Activated CD4-positive, alpha-beta T cell treated with anti-CD3 and anti-CD28 coated beads, Interleukin-2, amount 50 U/mL, for 24 hours (primary cell): ENCODE measurements at places on chromosomes 4 and X.

DNA sequence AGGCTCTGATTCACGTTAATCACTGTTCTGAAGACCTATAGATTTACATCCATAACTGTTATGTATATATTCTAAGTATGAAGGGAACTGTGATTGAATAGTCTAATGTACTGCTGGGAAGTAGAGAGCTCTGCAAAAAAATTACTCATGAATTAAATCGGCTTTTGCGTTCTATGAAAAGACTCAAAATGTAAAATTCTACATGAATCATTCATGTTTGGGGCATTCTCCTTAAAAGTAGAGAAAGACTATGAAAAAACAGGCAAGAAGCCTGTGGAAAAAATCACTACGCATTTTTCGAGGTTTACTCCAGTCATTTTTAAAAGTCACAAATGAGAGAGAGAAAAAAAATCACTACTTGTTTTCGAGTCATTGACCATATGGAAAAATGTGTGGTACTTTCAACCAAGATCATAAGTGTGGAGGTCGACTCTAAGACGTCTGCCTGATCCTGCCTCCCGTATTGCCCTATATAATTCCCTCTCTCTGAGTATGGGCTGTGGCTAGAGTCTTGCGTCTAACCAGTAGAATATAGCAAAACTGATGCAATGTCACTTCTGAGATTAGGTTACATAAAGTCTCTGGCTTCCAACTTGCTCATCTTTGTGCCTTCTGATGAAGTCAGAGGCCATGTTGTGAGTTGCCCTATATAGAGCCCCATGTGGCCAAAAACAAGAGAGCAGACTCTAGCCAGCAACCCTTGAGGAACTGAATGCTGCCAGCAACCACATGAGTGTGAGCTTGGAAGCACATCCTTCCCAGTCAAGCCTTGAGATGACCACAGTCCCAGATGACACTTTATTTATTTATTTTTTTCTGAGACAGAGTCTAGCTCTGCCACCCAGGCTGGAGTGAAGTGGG lies 32.1 kb upstream of the VEGFD start:
- DNase-seq: no peak

DNA sequence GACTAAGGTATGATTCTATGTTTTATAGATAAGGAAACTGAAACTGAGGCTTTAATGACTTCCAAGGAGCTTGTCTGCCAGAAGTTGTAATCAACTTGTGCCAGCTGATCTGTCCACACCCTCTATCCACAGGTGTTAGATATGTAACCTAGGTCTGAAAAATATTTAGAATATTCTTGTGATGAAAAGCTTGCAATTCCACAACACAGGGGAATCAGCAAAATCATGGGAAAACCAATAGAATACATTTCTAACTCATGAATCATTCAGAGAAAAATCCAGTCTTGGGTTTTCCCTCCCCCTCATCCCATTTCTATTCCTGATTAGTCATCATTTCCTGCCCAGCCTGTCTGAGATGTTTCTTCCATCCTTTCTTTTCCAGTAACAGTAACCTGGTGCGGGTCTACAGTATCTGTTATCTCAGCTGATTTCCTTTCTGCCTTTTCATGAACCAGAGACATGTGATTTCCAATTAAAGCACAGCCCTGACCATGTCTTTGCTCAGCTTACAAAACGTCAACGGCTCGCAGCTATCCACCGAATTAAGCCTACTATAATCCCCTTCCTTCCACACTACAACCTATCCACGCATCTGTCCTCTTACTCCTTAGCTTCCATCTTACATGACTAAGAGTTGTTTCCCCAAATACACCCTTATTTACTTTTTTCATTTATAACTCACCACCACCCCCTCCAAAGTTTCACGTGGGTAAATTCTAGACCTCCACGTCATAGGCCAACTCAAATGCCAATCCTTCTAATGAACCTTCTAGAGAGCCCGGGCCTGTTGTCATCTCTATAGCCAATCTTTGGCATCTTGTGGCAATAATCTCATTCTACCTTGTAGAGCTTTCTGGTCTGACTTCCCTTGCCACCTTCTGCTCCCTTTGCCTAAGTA lies 961 bp upstream of the NOCT start:
- no peak for DNase-seq

- DNase-seq: no peak
Observed at GRCh38 chr4:29113960-29114359, 1606.2 kb upstream of the PCDH7 start.

- no peak for DNase-seq
Observed at GRCh38 chrX:119145241-119145653, 17.6 kb upstream of the KIAA1210 start.

GRCh38 chrX:106899841-106900240 lies 3.3 kb downstream of the RIPPLY1 start:
- DNase-seq: no peak

- DNase-seq: no peak
Observed at GRCh38 chr4:75516144-75516543, 1.9 kb downstream of the THAP6 start.

DNA sequence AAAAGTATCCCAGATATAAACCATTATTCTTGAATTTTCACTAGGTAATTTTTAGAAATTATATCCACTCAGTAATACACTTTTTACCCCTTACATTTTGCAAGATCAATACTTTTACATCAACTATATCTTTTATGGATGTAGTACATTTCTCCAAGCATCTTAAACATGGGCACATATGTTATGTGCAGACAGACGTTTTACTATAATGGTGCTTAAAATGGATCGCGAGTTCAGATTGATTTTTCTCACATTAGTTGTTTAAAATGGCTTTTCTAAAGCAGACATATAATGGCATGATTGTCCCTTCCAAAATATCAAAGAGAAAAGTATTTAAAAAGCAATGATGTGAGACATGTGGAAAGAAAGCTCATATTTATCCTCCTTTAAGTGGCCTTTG lies 786.1 kb downstream of the PDHA2 start:
- no peak for DNase-seq

- no peak for DNase-seq
Observed at GRCh38 chr4:54320826-54321685, 92.0 kb downstream of the PDGFRA start.

GRCh38 chr4:3262208-3263052 lies 13.5 kb downstream of the MSANTD1 start:
- no peak for DNase-seq

- DNase-seq: no peak
Observed at GRCh38 chr4:38567457-38567856, 96.5 kb upstream of the KLF3 start.

- DNase-seq: no peak
Observed at GRCh38 chr4:67549123-67549522, 3.8 kb upstream of the CENPC start.

GRCh38 chrX:34849371-34849770 lies 93.2 kb upstream of the FAM47B start:
- DNase-seq: no peak

GRCh38 chr4:148951346-148951745 lies 509.1 kb upstream of the NR3C2 start:
- no peak for DNase-seq

DNA sequence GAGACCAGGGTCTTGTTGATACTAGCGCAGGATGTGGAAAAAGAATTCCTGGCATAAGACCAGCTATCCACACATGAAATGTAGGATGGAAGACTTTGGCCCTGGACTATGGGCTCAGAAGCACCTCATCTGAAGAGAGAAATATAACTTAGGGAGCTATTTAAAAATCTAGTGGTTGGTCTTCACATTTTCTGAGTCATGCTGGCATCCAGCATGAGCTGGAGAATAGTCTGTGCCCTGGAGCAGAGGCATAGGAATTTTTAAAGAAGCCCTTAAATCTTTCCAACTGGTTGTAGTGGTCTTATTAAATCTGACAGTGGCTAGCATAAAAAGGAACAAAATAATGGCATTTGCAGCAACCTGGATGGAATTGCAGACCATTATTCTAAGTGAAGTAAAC lies 86.3 kb downstream of the SMARCA5 start:
- DNase-seq: no peak

- DNase-seq: no peak
Observed at GRCh38 chrX:136204571-136204970, 46.6 kb downstream of the MAP7D3 start.

- DNase-seq: no peak
Observed at GRCh38 chrX:12142661-12143060, 4.4 kb downstream of the FRMPD4 start.

- DNase-seq: no peak
Observed at GRCh38 chr4:168648929-168649328, 152.1 kb downstream of the PALLD start.

DNA sequence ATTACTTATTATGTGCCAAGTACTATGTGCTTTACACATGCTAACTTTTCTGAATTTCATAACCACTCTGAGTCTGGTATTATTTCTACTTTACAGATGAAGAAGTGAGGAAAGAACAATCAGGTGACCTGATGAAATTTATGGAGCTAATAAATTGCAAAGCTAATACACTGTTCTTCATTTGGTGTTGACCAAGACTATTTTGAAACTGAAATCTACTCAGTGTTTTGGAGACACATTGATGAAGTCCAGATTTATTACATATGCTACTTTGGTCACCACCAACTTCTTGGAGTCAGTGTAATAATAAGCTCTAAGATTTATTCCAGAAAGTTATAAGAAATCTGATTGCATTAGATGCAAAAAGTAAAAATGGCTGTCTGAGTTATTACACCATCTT lies 637.9 kb downstream of the FAT4 start:
- DNase-seq: no peak

- no peak for DNase-seq
Observed at GRCh38 chrX:104118765-104119164, 6.4 kb downstream of the ZCCHC18 start.

GRCh38 chr4:153141238-153141637 lies 63.0 kb upstream of the TRIM2 start:
- DNase-seq: no peak

GRCh38 chr4:76441881-76442280 lies 6.9 kb downstream of the SHROOM3 start:
- DNase-seq: no peak

DNA sequence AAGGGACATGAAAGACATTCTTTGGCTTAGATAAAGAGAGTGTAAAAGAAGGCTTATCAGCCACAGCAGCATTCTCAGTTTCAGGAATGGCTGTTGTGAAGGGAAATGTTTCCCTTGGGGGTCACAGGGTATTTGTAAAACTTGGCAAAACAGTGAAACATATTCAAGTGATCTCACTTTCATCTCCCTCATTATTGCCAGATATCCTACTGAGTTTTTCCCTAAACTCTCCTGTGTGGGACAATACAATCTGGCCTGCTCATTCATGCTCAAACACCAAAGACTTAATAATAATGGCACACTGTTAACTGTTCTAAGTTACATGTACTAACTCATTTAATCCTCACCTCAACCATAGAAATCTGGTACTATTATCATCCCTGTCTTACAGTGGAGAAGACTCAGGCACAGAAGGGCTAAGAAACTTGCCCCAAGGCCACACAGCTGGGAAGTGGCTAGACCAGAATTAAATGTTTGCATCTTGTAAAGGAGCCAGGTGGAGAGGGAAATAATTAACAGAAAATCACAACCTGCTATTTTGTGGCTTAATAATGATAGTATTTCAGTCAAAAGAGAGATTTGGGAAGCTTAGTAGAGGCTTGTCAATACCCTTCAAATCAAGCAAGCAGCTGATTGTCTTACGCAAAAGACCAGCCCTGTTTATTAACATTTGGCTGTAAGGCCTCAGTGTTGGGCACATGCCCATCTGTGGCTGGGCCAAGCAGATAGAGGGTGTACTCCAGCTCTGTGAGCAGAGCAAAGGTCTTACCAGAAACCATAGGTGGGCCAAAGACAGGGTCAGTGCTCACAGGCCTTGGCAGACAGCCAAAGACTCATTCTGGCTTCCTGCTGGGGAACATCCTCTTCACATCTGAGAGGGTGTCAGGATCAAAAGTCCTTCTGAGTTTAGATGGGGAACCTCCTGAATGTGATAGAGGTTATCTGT lies 17.3 kb downstream of the SMPX start:
- no peak for DNase-seq

DNA sequence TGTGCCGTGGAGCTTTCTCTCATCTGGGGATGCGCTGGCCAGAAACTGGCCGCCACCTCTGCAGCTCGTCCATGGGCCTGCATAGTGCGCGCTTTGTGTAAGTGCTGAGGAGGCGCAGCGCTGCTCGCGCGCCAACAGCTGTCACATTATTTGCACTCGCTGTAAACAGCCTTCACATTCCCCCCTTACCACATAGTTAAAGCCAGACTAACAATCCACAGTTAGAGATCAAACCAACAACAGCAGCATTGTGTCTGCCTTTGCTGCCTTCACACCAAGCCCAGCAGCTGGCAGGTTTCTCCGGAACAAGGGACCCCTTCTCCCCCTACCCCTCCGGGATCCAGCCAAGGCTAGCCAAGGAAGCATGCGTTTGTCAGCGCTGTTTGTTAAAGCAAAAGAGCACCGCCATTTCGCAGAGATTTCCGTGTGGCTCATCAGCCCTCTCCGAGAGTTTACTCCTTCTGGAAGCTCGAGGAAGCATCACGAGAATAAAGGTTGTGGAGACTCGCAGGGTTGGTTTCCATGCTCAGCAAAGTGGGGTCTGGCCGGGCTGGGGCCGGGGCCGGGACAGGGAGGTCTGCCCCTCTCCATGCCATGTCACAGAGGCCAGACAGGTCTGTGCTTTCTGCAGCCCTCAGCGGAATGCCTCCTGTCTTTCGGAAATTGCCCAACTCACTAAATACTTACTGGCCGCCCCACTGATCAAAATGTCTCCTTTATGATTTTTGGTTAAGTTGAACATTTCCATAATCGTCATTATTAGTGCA lies 11.0 kb downstream of the BCOR start:
- no peak for DNase-seq

DNA sequence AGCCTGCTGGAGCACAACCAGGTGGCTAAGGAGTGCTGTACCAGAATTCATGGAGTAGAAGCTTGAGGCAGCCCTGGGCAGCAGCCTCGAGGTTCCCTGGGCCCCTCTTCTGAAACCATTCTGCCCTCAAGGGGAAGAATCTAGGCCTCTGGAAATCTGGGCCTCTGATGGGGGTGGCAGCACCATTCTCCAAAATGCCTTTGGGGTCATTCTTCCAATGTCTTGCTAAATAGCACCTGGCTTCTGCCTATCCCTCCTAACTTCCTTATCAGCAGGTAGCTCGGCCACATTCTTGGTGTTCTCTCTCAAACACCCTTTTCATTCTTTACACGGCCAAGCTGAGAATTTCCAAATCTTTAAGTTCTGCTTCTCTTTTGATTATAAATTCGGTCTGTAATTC lies 473.6 kb downstream of the BCOR start:
- DNase-seq: no peak

- no peak for DNase-seq
Observed at GRCh38 chr4:176611381-176611780, 181.3 kb downstream of the VEGFC start.

- DNase-seq: no peak
Observed at GRCh38 chrX:16376056-16376455, 208.8 kb downstream of the MAGEB17 start.

- no peak for DNase-seq
Observed at GRCh38 chrX:144809025-144809424, 438.3 kb upstream of the SPANXN1 start.

GRCh38 chrX:135477576-135477975 lies 42.9 kb upstream of the INTS6L start:
- DNase-seq: peak; percentile 4

DNA sequence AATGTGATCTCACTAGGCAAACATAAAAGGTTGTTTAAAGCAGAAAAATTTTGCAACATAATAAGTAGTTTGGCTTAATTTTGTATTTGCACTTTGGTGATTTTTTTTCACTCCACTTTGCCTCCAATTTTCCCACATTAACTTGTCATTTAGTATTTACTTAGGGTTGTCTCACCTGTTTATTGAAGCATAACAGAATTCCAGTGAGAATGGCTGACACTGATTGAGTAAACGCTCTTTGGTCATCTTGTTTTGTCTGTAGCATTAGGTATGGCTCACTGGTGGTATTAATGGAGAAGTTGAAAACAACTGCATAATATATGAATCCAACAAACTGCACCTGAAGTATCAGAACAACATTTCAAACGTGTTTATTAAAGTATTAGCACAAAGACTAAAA lies 799.5 kb upstream of the ADGRL3 start:
- DNase-seq: no peak
